ENCODE measurements at places on chromosomes 6 and 20.

GRCh38 chr20:37867289-37868195 is 35.4 kb upstream of the VSTM2L start:
- DNase-seq = no peak

DNA sequence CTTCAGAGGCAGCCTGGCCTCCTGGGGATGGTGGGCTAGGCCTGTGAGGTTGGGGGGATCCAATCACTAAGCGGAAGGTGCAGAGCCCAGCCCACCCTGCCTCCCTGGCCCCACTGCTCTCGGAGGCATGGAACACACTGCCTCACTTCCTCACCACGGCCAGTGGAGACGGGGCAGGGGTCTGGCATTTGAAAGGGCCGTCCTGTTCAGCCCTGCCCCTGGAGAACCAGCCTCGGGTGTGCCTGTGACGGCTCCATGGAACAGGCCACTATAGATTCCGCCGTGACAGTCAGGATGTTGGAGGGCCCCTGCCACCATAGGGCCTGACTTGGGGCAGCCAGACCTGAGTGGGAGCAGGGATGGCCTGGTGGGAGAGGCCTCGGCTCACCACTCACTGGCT is 110.2 kb downstream of the DACT2 start:
- no peak for DNase-seq

DNA sequence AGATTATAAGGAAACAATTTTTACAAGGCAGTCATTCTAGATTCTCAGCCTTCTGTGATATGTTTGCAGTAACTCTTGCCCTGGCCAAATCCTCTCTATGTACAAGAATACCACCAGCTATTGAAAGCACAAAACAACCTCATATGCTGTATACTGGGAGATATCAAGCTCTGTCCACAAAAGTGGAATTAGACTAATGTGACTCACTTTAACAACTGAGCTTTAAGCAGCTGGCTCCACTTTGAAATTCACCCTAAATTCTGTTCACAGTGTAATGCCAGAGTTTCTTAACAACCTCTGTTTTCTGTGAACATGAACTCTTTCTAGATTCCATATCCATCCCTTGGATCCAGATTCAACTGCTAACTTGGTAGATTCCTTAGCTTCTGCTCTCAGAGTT is 47.6 kb downstream of the CHD6 start:
- no peak for DNase-seq

GRCh38 chr6:55130806-55131324 is 43.5 kb upstream of the HCRTR2 start:
- DNase-seq = no peak

DNA sequence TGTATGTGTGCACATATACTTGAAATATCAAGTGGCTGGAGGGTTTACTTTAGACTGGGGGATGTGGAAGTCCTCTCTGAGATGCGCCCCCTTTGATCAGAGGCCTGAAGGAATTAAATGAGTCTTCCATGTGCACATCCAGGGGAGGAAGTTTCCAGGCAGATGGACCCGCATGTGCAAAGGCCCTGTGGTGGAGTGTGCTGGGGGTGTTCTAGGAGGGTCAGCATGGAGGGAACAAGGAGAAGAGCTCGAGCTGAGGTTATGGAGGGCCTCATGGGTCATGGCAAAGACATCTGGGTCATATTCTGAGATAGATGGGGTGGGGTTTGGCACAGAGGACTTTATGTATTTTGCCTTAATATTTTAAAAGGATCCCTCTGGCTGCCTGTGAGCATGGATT is 17.7 kb upstream of the SULF2 start:
- DNase-seq = no peak

DNA sequence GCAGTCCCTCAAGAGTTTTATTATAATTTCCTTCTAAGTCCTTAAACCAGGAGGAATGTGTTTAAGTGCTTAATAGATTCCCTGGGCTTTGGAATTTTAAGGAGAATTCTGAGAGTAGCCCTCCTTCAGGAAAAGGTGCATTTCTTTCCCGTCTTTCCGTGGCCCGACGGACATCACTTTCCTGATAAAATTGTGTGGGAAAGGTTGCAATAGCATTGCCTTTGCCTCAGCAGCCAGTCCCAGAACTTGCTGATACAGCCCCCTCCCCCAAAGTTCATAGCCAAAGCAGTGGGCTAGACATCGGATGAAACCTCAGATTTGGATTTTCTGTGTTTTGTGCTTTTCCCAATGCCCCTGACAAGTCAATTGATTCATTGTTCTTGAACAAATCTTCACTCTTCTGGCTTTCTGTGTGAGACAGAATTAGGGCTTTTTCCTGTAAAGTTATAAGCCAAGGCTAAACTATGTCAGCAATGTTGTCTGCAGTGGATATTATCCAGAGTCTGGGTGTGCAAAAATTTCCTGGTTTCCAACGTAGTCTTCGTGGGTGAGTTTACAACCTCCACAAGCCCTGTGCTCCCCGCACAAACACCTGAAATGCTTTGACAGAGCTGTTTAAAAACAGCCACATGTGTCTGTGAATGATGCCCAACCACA is 1.1 kb upstream of the SMOC2 start:
- DNase-seq = no peak

GRCh38 chr6:38168699-38169098 is 349.2 kb downstream of the ZFAND3 start:
- no peak for DNase-seq

Data from C1 segment of cervical spinal cord (tissue), 14 donors.